Mesothelial cell of epicardium (in vitro differentiated cells): ENCODE measurements at places on chromosomes 11 and 22. TPM values are rescaled to one million over a fixed set of nuclear protein-coding genes. Genes with fewer than 3 reads are reported as not detected.

DNA sequence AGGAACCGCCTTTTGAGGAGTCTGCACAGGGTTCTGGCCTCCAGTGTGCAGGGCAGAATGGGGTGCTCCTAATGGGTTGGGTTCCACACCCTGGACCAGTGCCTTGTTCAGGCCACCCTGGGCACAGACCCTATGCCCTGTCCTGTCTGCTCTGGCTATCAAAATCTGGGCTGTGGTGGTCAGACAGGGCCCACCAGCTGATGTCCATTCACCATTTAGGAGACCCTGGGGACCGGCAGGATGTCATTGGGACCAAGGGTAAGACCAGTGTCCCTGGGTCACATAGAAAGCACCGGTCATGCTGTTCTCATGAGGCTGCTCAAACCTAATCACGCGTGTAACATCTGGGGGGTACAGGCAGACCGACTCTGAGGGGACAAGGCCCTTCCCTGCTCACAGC, 37.3 kb downstream of the PARVG start:
- no peak for DNase-seq

DNA sequence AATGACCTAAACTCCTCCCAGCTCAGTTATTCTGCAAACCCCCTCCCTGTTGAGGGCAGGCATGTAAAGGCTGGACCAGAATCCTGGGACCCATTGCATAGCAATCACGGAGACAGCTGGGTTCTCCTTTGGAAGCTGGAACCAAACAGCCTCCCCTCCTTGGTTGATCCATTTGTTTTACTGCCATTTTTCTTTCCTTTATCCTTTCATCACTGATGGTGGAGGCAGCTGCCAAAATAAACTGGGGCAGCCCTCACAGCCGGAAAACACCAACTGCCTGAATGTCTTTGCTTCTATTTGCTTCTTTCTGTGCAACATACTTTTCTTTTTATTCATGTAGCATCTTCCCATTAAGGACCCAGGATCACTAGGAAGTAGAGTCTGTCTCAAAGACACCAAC, 150.0 kb upstream of the SYT13 start:
- no peak for DNase-seq

GRCh38 chr11:76838678-76839068, 22.0 kb upstream of the ACER3 start:
- DNase-seq = no peak

SLC6A5 gene
- not detected in 3 replicates for total RNA-seq
